ENCODE measurements at places on chromosomes 16 and 17.

GRCh38 chr17:76757256-76757655, 19.3 kb downstream of the MFSD11 start:
- DNase-seq: peak; percentile 21

GRCh38 chr17:45096926-45097325, 35.4 kb downstream of the PLCD3 start:
- no peak for DNase-seq

DNA sequence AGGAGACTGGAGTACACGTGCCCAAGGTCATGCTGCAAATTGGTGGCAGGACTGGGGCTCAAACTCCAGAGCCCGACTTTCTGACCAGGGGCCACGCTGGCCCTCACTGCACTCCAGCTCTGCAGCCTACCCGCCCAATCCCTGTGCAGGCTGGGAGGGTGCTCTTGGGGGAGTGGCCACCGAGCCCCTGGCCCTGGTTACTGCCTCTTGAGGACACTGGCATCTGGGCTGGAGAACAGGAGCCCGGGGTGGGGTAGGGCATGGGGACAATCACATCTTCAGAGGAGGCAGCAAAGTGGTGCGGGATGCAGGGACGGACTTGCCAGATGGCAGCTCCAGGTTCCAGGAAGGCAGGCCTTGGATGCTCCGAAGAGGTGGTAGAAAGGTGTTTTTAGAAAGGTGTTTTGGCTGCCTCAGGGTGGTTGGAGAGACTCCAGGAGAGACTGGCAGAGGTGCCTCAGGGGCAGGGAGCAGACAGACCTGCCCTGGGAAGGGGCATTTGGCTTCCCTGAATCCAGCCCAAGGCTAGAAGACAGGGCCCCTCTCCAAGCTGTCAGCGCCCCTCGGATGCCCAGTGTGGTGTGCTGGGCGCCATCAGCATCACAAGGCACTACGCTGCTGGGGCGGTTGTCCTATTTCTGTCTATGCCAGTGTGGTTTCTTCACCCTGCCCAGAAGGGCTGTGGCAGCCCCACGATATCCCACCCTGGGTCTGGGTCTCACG, 220.6 kb downstream of the NTN1 start:
- no peak for DNase-seq

- no peak for DNase-seq
Observed at GRCh38 chr17:300881-301280, 51.7 kb downstream of the RPH3AL start.

DNA sequence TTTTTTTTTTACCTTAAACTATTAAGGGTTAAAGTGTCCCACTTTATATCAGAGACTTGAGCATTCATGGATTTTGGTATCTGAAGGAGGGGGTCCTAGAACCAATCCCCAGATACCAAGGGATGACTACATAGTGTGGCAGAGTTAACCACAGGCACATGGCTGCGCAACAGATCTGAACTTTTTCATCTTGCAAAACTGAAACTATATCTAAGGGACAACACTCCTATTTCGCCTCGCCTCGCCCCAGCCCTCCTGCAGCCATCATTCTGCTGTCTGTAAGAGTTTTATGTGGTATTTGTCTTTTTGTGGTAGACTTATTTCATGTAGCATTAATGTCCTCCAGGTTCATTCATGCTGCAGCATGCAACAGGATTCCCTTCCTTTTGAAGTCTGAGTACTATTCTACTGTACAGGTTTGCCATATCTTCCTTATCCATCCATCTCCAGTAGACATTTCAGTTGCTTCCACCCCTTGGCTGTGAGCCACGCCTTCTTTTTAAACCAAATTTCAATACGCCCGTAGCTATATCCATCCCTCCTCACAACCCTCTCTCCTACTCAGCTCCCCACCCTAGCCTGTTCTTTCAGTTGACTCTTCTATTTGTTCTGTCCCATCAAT, 53.2 kb downstream of the AMFR start:
- no peak for DNase-seq

DNA sequence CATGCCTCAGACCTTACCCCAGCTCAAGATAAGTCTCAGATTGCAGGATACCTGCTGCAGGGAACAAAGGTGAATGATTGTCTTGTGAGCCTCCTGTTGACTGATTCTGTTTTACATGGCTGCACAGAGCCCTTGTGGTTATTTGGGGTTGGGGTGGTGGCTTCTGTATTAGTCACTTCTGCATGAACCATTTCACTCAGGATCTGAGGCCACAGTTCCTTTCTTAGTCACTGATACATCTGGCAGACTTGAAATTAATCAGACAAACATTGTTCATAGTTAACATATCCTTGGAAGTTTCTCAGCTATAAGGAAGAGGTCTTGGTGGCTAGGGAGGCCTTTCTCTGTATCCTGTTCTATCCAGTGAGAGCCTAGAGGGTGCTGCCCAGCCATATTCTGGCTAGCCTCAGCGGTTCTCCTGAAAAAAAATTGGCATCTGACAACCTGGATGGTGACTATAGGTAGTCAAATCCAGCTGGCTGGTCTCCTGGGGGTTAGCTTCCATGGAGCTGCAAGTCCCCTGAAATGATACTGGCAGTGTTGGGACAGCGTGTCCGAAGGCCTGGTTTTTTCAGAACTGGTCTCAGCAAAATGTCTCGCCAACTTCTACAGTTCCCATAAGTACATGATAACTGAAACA, 8.4 kb upstream of the PLK1 start:
- peak; percentile 81 for DNase-seq

DNA sequence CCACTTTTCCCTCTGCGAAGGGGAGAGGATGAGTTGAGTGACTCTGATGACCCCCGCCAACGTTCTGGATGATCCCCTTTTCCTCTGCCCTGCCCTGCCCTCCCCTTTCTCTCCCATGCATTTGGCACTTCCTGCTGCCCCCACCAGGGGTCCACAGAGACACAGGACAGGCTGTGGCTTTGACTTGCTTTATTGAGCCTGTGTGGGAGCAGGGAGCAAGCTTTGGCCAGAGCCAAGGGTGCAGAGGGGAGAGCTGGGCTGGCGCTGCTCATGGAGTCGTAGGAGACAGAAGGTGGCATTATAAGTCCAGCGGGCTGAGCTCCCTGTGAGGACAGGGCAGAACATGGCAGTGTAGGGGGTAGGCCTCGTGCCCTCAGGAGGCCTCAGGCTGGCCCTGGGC, 1.6 kb downstream of the PPY start:
- DNase-seq: peak; percentile 37

DNA sequence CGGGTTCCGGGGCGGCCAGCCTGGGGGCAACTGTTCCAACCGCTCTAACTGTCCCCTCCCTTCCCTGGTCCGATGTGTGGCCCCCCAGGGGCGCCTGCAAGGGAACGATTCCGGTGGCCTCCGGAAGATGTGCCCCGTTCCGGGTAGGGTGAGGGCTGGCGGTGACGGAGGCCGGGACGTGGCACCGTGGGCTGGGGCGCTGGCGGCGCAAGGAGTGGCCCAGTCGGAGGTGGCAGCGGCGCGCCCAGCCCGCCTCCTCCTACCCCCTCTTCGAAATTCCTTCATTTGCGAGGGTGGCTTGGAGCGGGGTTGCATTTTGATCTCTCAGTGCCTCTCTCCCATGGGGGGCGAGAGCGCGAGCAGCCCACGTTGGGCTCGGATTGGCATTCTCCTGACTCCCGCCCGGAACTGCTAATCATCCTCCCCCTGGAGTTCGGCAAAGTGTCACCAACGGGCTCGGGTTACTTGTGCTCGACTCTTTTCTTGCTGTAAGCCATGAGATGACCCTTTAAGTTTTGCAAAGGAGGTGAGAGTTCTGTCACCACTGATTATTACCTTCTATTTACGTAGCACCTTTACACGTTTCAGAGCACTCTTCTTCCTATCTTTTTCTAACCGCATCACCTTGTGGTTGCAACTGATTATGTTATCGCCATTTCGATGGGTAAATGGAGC, 622 bp downstream of the NDEL1 start:
- DNase-seq: peak; percentile 63

- no peak for DNase-seq
Observed at GRCh38 chr16:19872935-19873334, 11.7 kb downstream of the GPRC5B start.

DNA sequence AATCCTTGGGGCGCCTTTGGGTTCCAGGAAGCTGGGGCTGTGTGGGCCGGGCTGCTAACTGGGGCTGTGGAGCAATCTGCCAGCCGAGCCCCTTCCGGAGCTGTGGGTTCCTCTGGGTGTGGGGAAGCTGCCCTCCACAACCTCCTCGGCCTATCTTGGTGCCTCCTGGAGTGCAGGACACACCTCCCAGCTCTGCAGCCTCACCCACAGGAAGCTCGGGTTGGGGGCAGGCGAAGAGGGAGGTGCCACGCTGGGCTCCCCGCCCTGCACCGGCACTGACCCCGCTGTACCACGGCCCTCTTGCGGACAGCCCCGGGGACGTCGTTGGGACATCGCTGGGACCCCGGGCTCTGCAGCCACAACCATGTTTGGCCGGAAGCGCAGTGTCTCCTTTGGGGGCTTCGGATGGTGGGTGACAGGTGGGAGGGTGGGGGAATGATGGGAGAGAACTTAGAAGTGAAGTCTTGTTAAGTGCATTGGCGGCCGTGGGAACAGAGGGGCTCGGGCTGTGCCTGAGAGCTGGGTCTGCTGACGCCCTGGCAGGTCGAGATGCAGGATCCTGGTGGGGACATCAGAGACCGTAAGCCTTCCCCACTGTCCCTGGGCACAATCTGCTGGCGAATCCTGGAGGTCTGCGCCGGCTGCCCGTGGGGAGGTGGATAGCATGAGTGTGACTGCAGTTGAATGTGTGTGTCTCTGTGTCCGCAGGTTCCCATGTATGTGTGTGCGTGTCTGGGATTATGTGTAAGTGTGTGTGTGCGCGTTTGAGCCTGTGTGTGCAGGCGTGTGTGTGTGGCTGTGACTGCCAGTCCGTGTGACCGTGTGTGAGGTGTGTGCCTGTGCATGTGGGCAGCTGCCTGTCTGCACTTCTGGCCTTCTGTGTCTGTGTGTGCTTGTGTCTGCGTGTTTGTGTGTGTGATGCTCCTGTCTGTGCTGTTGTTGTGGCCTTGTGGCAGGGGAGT, at the start of gene RAP1GAP2:
RAP1GAP2 (plus strand) TSS at position 275 of the 962 bp plus-strand sequence; CDS start at position 365, 90 bp downstream.
- DNase-seq: no peak

GRCh38 chr17:2034157-2034556, 4.2 kb downstream of the DPH1 start:
- peak; percentile 88 for DNase-seq

GRCh38 chr17:44108440-44109311, 14.8 kb downstream of the HDAC5 start:
- DNase-seq: peak; percentile 93

DNA sequence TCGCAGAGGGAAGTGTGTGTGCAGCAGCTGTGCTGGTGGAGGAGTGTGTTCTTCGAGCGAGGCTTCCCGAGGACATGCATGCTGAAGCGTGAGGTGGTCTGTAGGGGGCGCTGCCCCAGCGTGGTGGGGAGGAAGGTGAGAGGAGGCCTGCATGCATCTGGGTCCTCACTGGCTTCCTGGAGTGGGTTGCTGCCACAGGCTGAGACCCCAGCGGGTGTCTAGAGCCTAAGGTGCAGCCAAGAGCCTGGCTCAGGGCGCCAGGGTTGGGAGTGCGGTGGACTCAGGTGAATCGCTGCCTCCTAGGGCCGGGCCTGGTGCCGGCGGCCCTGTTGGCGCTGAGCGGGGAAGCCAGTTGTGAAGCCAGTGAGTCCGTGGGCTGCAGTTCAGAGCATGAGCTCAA, 7.5 kb upstream of the HSD3B7 start:
- DNase-seq: no peak

GRCh38 chr17:40068584-40068916, 5.8 kb downstream of the THRA start:
- DNase-seq: no peak

GRCh38 chr17:69228576-69228975, at the start of gene ABCA10:
TSS of gene ABCA10 (minus strand) at chr17:69228824. CDS start at chr17:69225358, 3,466 bp downstream.
- no peak for DNase-seq

DNA sequence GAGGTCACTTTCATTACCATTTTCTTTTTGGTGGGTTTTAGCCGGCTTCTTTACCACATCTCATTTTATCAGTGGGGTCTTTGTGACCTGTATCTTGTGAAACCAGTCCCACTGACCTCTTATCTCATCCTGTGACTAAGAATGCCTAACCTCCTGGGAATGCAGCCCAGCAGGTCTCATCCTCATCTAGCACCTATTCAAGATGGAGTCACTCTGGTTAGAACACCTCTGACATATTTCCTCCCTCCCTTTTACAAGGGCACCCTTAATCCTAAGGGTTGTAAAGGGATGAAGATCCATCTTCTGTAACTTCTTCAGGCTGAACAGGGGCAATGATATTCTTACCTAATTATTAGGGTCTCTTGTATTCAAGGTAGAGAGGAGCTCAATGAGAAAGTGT, 107.9 kb upstream of the HAS3 start:
- no peak for DNase-seq

DNA sequence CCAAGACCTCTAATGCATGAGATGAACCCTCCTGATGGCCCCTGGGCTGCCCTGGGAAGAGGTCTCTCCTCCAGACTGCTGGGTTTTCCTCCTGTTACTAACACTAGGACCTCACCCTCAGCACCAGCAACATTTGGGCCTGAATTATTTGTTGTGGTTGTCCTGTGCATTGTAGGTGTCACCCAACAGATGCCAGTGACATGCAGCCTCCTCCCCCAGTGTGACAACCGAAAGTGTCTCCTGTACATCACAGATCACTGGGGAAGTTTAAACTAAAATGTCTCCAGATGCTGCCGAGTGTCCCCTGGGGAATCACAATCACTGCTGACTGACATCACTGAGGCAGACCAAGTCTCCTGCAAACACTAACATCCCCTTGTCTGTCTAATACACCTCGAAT, 74.8 kb downstream of the SLC5A11 start:
- no peak for DNase-seq

DNA sequence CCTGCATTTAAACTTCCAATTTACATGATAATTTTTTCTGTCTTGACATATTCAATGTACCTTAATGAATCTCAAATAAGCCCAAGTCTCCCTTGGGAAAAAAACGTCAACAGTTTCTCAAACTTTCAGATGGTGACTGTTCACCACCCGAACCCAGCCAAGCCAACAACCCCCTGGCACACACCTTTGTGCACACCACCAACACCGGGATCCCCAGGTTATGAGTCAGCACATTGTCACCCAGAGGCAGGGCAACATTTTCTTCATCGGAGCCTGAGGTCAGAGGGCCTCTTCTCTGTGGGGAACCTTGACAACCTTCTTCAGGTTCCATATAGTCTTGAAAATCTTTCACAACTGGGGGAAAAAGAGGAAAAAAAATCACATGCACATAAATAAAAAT, 15.5 kb downstream of the DYNC1LI2 start:
- DNase-seq: no peak

DNA sequence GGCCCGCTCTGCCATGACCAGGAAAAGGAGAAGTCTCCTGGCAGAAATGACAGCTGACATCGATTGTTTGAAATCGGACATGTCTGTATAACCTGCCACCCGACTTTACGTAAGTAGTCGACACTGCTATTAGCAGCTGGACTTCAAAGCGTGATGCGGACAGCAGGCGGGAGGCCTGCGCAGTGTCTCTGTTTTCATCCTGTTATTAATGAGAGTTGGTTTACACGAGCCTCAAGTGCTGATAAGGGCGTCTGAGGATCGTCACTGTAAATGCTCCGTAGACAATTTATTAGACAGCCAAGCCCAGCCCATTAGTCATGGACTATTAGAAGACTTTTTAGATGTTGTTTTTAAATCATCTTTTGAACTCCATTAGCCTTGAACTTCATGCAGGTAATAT, 328.3 kb downstream of the FOXL1 start:
- no peak for DNase-seq

- DNase-seq: no peak
Observed at GRCh38 chr17:28482551-28483199, 9.2 kb downstream of the SLC13A2 start.

GRCh38 chr16:49596068-49596467, 222.5 kb downstream of the C16orf78 start:
- peak; percentile 37 for DNase-seq

- DNase-seq: no peak
Observed at GRCh38 chr16:1089439-1089821, 6.6 kb downstream of the C1QTNF8 start.
